ENCODE measurements at places on chromosomes 2 and 18.

DNA sequence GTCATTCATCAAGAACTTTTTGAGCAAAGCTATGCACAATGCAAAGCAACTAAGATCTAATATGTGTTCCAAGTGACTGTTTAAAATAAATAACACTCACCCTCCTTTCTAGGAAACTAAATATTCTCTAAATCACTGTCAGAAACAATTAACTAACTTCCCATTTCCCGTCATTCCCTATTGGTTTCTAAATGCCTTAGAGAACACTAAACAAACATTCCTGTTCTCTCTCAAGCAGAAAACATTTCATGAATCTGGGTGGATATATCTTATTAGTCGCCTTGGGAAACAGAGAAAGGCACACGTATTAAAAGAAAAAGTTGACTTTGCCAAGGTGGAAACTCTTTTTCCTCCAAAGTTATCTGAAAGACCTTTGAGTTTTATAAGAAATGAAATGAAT is 735.2 kb downstream of the MBD2 start:
- DNase-seq = no peak

DNA sequence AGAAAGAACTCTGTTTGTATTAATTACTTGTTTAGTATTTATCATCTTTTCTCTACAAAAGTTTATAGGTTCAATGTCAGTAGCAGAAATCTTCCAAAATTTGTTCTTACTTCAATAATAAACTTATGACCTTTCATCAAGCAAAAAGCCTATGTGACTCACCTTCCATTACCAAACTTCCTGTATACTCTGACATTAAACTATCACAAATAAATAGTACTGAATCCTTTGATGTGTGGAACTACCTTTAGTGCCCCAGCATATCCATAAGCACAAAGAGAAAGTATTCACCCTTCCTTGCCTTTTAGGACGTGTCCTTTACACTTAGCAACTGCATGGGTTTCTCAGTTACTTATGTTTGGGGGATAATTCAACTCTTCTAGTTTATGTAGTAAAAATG is 166.0 kb downstream of the EHBP1 start:
- no peak for DNase-seq

DNA sequence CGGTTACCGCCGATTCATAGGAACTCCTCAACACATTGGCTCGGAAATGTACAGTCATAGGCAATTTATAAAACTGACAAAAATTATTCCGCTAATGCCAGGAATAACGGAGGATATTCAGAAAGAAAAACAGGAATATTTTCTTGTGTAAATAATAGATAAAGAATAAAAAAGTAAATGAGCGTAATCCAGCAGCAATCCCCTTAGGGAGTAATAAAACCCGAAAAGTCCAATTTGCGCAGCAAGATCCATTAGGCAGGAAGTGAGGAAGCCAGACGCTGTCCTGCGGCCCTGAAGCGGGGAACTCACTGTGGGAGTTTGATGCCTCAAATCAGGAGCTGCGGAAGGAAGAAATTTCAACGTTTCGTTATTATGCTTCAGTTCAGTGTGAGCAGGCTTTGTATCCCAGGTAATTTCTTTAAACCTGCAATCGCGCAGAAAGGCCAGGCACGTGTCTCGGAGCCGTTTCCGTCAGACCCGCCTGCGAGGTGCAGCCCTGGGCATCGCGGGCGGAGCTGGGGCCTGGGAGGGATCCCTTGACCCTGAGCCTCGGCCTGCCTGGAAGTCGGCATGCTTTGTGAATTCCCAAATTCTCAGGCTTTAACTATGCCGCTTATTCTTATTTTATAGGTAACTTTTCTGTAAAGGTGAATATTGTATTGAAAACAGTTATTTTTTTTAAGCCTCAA is 180.9 kb upstream of the ALKAL2 start:
- DNase-seq = no peak

DNA sequence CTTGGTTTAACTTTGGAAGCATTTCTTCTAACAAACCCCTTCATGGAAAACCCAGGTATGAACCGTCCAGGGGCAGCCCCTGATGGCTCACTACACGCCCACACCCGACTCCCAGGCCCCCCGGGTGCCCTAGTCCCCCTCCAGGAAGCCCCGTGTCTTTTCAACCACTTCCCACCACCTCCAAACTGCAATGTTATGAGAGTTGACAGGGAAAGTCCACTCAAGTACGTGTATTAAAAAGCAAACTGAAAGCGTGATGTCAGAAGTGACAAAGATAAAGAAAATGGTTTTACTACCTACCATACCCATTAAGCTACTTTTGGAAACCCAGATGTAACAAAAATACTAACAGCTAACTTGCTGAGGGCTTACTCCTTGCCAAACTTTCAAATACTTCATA is 51.5 kb downstream of the L3MBTL4 start:
- DNase-seq = no peak

DNA sequence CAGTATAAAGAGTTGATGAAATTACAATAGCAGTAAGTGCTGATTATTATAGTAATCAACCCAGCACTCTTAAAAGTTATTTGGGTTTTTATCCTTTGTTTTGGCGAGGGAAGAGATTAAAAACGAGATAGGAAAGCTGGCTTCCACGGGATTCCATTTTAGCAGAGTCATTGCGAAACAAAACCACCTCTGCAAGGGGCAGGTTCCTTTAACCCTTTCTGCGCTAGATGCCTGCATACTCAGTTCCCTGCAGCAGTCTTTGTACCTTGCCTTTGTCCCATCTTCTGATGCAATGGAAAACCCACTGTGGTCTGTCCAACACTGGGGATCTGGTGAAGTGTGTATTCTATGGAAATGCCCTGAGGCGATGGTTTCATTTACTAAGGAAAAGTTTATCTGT is 2.7 kb downstream of the YPEL5 start:
- no peak for DNase-seq

DNA sequence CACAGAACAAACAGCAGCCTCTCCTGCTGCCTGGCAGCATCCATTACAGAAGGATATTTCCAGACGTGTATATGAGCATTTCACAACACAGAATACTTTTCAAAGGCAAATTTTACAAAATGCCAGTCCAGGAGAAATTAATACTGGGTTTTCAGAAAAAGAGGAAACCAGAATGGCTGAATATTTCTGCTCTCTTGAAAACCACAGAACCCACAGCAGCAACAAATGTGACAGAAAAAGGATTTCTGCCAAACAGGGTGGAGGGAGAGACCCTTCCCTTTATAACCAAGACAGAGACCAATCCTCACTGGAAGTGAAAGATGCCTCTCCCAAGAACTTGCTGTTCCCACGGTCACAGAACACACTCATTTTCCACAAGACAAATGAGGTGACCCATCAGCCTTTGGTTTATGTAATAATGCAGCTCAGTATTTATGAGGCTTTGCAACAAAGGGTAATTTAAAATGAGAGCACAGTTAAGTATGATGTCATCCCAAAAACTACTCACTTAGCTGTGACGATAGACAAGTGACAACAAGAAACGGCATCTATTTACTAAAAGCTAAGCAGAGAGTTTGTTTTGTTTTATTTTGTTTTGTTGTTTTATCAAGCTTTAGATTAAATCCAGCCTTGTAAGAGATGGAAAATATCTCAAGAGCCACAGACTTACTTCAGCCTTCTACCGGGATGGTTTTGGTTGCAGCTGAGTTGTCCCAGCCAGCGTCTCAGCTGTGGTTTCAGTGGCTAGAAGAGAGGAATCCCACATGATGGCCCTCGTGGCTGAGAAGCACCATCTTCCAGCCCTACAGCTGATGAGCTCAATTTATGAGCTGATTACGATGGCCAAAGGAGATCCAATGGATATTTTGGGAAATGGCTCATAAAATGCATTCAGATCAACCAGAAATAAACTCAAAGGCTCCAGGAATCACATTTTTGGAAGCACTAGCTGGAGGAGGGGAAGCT is 249.3 kb upstream of the AGAP1 start:
- no peak for DNase-seq

DNA sequence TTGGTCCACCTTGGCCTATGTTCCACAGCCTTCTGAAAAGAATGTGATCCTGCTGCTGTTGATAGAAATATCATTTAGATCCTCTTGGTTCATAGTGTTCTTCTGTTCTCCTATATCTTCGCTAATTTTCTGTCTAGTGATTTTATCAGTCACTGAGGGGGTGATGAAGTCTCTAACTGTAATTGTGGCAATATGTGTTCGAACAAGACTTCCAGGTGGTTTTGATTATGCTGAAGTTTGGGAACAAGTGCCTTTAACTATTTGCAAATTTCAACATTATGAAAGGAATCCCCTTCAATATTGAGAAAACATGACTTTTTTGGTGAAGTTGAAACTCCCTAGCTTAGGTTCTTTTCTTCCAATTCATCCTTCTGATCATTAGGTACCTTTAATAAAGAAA is 140.4 kb downstream of the MTX2 start:
- DNase-seq = no peak

GRCh38 chr2:54350426-54350825 is 94.4 kb upstream of the TSPYL6 start:
- DNase-seq = no peak

DNA sequence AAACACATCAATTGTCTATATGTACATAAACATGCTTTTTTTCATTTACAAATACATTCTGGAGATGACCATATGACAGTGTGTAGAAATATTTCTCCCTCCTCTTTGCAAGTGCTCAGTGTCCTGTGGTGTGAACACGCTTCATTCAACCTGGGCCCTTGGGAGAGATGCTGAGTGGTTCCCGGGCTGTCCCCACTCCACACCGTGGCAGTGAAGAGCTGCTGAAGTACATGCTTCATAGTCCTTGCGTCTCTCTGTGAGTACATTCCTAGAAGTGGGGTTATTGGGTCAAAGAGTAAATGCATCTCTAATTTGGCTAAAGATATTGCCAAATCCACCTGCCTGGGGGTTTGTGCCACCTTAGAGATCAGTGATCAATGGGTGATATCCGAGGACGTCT is 6.5 kb upstream of the GPR35 start:
- no peak for DNase-seq

DNA sequence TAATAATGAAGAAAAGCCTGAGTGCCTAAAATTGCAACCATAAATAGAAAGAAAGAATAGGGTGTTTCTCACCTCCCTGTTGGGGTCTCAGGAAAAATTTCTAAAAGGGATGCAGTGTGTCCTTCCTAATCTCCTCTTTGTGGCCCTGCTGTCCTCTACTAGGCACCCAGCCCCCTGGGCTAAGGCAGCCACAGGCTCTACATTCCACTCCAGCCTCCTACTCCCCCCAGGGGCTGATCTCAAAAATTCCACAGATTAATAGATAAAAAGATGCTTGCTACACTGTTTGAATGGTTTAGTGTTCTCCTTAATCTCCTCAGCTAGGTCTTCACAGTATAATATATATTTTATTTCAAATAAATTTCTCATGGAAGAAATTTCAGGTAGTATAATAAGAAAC is 17.6 kb downstream of the SATB2 start:
- DNase-seq = no peak

DNA sequence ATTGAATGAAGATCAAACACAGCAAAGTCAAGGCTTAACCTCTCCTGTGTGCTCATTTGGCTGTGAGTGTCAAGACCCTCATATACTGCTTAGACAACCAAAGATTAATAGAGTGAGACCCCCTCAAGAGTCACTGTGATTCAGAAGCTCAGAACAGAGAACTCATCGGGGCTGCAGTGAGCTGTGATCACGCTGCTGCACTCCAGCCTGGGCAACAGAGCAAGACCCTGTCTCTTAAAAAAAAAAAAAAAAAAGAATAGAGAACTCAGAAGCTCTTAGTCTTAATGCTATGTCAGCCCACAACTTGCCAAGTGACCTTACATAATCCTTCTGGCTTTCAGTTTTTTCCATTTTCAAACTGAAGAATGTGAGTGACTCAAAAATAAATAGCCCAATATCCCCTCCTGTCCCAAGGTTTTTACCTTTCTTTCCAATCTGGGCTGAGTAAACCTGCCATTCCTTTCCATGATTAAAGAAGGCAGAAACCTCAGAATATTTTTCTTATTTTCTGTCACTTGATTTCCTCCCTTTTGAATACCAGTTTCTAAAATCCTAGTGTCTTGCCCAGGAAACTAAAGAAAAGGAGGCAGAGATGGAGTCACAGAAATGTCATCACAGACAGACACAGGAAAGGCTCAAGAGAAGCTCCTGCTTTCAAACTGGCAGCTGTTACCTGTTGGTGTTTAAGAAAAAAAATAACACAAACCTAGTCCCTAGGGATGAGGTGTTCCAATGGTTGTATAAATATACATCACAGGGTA is 102.4 kb downstream of the CACNB4 start:
- DNase-seq = peak; percentile 31

DNA sequence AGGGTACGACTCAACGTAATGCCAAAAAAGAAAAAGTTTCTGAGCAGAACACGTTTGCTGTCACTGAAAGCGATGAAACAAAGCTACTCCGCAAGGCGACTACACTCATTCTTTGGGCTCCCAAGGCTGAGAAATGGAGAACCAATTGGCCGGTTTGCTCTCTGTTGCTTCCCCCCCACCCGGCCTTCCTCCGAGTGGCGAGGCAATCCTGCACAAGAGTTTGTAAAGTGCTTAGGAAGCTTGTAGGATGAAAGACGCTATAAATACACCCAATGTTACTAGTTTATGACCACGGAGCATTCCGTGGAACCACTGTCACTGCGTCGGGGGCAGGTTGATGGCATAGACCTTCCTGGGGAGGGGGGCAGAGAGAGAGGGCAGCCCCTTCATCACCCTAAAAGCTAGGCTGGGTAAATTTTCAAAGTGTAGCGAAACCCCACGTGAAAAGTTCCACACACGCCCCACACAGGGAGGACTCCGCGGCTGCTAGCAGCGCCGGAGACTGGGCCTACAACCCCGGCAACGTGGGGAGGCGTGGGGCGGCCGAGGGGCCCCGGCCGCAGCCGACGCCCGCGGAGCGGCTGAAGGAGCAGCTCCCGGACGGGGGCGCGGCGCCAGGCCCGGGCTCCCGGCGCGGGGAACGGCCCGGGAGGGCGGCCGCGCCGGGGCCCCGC is 915 bp downstream of the CUL3 start:
- DNase-seq = peak; percentile 67

- peak; percentile 74 for DNase-seq
Observed at GRCh38 chr2:54669677-54670484, 53.6 kb upstream of the EML6 start.
